ENCODE measurements at places on chromosomes 16 and 17.
A peak's percentile ranks its signal among the peaks of the same experiment; 100 is the strongest.

- DNase-seq: no peak
These were observed 31.9 kb downstream of the TENT4B start for GRCh38 chr16:50185005-50185505.

GRCh38 chr17:38898812-38899348, 26.5 kb upstream of the LASP1NB start:
- DNase-seq: peak; percentile 64

DNA sequence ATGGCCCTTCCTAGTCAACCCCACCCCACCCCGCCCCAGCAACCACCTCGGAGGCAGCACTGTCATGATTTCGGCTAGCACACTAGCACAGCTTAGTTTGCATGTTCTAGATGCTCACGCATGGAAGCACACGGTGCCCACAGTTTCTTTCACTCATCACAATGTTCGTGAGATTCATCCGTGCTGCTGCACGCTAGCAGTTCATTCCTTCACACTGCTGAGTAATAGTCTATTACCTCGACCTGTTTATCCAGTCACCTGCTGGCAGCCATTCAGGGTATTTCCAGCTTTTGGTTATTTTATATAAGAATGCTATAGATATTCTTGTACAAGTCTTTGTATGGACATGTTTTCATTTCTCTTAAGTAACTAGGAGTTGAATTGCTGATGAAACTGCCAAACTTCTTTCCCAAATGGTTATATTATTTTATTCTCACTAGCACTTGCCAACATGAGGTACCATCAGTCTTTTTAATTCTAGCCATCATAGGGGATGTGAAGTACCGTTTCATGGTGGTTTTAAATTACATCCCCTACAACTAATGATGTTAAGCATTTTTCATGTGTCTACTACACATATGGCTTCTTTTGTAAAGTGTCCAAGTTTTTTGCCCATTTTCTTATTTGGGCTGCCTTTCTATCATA, 75.7 kb downstream of the CYTH1 start:
- DNase-seq: no peak

DNA sequence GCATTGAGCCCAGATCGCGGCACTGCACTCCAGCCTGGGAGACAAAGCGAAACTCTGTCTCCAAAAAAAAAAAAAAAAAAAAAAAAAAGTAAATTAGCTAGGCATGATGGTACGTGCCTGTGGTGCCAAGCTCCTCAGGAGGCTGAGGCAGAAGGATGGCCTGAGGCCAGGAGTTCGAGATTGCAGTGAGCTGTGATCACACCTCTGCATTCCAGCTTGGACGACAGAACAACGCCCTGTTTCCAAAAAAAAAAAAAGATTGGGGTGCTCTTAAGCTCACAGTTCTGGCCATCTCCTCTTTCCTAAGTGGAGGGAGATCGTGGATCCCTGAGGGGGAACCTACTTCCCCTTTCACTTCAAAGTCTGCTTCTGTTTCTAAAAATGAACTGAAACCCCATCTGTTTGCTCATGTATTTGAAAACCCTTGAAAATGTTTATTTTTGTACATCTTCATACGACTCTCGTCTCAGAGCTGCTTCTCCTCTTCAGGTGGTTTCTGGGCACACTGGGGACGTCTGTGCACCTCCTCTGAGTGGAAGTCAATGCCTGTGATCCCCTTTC, 138.8 kb downstream of the PRKCA start:
- DNase-seq: no peak

GRCh38 chr17:36482611-36483504, 3.6 kb upstream of the ZNHIT3 start:
- DNase-seq: peak; percentile 90

GRCh38 chr17:61496957-61497653, 44.9 kb downstream of the TBX4 start:
- DNase-seq: no peak

DNA sequence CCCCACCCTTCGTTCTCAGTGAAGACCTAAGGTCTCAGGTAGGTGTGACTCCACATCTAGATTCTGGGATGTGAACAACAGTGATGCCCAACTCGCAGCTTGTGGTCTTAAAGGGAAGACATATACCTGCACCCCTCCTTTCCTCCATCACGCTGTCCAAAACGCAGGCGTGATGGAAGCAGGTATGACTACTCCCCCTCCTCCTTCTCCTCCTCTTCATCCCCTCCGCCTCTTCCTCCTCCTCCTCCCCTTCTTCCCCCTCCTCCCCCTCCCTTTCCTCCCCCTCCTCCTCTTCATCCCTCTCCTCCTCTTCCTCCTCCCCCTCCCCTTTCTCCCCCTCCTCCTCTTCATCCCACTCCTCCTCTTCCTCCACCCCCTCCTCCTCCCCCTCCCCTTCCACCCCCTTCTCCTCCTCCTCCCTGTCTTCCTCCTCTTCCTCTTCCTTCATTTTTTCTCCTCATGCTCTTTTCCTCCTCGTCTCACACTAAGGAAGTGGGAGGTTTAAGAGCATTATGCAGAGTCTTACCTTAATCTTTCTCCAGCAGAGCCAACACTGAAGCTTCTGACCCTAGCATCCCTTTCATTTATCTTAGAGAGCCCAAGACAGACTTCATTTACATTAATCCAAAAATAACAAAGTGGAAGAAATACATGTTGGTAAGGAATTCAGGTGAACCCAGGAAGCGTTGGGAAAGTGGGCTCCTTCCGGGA, 352.5 kb downstream of the FOXL1 start:
- no peak for DNase-seq

DNA sequence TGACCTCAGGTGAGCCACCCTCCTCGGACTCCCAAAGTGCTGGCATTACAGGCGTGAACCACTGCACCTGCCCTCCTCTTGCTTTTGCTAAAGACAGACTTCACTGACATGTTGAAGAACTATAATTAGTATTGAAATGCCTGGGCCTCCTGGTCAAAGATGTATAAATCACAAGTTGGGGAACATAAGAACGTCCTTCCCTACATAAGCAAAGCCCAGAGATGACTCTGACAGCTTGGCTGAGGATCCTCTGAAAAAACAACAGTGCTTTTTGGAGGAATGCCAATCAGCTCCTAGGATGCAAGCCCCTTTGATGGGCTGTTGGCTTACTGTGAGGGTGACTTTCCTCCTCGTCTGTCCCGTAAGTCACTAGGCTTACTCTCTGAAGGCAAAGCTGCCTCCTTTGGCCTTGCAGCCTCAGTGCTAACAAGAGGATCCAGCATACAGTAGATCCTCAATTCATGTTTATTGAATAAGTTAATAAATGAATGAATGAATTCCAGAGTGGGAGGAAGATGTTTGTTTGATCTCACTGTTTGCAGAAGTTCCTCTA, 6.3 kb downstream of the APOH start:
- no peak for DNase-seq

- peak; percentile 10 for DNase-seq
These were observed 322.5 kb downstream of the C16orf95 start for GRCh38 chr16:86994651-86995171.

DNA sequence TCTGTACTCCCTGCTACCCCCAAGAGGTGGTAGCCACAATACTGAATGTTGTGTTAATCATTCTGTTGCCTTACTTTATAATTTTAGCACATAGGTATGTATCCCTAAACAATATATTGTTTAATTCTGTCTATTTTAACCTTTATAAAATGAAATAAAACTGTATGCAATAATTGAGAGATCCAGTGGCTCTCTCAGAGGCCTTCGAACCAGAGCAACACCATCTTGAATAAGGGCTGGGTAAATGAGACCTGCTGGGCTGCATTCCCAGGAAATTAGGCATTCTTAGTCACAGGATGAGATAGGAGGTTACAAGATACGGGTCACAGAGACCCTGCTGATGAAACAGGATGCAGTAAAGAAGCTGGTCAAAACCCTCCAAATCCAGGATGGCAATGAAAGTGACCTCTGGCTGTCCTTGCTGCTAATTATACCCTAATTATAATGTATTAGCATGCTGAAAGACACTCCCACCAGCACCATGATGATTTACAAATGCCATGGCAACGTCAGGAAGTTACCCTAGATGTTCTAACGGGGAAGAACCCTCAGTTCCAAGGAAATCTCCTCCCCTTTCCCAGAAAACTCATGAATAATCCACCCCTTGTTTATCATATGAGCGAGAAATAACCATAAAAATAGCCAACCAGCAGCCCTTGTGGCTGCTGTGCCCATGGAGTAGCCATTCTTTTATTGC, 2.0 kb upstream of the CANT1 start:
- DNase-seq: no peak

DNA sequence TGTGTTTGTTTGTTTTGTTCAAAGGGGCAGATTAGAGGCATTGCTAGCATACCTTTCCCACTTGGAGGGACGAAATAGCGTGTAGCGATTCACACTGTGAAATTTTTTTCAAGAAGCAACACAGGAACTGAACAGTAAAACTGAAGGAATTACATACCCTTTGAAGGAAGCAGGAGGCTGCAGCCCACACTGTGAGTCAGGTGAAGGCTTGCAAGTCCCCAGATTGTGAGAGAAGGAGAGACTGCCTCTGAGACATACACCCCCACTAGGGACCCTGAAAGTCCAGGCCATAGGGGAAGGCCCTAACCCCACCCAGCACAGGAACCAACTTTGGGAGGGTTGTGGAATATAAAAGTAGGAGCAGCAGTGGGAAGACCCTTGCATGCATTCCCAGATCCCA, 69.6 kb upstream of the HS3ST3A1 start:
- DNase-seq: no peak

DNA sequence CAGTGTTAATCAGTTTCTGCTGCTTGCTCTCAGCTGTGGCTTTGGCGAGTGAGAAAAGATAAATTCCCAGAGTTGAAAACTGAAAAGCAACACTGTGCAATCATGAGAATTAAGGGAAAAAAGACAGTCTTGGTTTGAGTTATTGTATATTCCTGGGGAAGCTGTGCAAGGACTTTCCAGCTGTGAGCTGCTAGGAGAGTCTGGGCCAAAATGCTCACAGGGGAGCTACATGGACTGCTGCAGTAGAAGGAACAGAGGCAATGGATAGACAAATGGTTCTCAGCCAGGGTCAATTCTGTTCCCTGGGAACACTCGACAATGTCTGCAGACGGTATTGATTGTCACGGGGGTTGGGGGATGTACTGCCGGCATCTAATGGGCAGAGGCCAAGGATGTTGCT, 102.0 kb upstream of the ADAMTS18 start:
- no peak for DNase-seq

- no peak for DNase-seq
These were observed 11.0 kb downstream of the C16orf54 start for GRCh38 chr16:29734786-29735185.

- peak; percentile 74 for DNase-seq
These were observed 7.1 kb upstream of the PIEZO1 start for GRCh38 chr16:88792078-88792550.

GRCh38 chr16:17633181-17633951, 162.6 kb upstream of the XYLT1 start:
- DNase-seq: no peak

DNA sequence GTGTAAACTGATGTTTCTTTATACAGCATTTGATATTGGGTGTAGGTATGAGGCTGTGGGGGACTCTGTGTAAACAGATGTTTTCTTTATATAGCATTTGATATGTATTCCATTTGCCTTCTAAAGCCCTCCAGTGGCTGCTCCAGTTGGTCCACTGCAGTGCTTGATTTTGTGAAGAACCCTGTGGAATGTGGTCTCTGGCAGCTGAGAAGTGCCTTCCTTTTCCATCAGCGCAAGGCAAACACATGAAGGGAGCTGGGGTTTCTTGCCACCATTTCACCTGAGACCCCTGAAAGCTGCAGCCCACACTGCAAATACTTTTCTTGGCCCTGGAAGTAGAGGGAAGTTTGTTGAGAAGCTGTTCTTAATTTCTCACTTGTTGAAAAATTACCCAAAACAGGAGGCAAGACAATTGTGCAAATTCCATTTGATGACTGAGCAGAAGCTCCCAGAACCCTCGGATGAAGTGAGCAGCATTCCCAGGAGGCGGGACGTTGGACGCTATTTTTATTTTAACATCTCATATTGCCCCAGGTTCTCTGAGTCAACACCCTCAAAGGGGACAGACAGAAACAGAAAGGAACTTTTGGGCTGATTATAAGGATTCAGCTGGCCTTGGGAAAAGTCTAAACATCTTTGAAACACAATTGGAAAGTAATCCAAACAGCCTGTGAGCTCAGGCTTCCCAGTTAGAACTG, 158.5 kb upstream of the RPH3AL start:
- DNase-seq: no peak

DNA sequence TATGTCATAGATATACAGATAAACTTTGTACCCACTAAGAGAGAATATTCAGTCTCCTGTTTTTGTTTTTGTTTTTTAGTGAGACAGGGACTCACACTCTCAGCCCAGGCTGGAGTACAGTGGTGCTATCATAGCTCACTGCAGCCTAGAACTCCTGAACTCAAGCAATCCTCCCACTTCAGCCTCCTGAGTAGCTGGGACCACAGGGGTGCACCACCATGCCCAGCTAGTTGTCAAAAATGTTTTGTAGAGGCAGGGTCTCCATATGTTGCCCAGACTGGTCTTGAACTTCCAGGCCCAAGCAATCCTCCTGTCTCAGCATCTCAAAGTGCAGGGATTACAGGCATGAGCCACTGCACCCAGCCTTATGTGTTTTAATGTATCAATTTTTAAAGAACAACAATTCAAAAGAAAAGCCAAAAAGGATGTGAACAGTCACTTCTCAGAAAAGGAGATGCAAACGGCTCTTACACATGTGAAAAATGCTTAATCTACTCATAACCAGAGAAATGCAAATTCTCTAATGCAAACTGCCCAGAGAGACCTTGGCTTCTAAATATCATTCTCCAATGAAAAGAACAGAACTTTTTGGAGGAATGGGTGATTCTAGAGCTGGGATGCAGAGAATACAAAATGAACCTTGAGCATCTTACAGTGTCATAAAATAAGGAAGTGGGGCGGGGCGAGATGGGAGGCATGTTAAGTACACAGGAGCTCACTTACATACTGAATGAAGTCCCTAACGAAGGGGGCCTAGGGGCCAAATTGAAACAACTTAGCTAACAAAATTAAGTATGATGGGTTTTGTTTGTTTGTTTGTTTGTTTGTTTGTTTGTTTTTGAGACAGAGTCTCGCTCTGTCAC, 7.3 kb upstream of the CMTM3 start:
- DNase-seq: no peak

- DNase-seq: no peak
These were observed 44.2 kb downstream of the ADCY7 start for GRCh38 chr16:50310308-50311133.

DNA sequence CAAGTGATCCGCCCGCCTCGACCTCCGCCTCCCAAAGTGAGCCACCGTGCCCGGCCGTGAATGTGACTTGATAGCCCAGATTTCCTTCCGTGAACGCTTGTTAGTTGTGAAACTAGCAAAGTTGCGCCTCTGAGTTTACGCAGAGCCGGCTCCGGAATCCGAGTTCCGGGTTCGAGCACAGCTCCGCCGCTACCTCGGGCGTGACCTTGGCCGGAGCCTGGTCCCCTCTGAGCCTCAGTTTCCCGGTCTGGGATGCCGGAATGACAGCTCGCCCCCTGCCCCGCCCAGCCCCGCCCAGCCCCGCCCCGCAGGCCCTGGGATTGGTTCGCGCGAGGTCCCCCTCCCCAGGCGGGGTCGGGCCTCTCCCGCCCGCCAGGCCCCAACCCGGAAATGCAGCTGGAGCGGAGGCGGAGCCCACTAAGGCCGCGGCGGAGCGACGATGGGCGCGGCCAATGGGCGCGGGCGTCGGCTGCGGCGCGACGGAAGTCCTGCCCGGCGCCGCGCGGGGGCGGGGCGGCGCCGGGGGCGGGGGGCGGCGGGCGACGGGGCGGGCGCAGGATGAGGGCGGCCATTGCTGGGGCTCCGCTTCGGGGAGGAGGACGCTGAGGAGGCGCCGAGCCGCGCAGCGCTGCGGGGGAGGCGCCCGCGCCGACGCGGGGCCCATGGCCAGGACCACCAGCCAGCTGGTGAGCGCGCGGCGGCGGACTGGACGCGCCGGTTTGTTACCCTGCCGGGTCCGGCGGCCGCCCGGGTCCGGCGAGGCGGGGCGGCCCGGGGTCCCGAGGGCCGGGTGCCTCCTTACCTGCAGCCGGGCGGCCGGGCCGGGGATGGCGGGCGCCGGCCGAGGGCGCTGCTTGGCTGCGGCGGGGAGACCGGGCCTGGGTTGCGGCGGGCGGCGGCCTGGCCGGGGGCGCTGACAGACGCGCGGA, at the start of gene PDPK1:
TSS of gene PDPK1 (plus strand) at position 571 of the 929 bp plus-strand sequence. CDS start at position 663, 92 bp downstream.
- peak; percentile 95 for DNase-seq

Data from hematopoietic multipotent progenitor cell treated with erythropoietin and hydrocortisone succinate and interleukin-3 and kit ligand, for 6 days (in vitro differentiated cells).